ENCODE measurements at places on chromosomes 7 and 10.

DNA sequence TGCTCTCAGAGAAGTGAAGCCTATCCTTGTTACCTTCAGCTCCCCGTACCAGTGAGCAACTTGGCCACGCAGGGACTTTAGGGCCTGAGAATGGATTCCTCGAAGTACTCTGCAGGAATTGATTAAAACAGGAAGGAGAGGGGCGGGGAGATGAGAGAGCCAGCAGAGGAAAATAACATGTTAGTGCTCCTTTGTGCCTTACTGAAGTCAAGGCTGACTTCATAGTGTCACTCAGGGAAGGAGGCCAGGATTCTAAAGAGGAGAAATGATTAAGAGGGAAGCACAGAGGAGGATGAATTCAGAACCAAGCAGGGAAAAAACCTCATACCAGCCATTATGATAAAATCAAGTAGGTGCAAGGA lies 195.6 kb upstream of the RHOBTB1 start:
- H3K36me3 ChIP-seq: no peaks in the 10 kb centered on the region
- no peaks in the 10 kb centered on the region for H3K4me1 ChIP-seq
- no peak overlapping the region for H3K4me3 ChIP-seq
- H3K27ac ChIP-seq: no peak overlapping the region

- H3K27me3 ChIP-seq: peaks cover 32% of the 10 kb centered on the region
- H3K4me1 ChIP-seq: peaks cover 30% of the 10 kb centered on the region
- H3K36me3 ChIP-seq: no peaks in the 10 kb centered on the region
- no peak overlapping the region for H3K27ac ChIP-seq
Observed at GRCh38 chr7:127251036-127251464, 1.7 kb downstream of the GRM8 start.

DNA sequence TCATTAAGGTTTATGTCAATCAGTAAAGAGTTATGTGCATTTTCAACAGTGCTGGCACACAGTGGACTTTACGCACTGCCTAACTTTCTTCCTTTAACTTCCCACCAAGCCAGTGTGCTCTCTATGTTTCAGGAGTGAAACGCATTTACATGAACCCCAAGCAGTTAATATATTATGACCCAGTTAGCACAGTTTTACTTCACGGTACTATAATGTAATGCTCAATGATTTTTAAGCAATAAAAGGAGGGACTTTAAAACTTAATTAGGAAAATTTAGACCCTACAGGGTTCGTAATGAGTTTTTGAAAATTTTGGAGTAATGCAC lies 100.3 kb downstream of the C10orf90 start:
- DNase-seq: no peak
- H3K27ac ChIP-seq: no peak overlapping the region
- no peaks in the 10 kb centered on the region for H3K4me1 ChIP-seq

DNA sequence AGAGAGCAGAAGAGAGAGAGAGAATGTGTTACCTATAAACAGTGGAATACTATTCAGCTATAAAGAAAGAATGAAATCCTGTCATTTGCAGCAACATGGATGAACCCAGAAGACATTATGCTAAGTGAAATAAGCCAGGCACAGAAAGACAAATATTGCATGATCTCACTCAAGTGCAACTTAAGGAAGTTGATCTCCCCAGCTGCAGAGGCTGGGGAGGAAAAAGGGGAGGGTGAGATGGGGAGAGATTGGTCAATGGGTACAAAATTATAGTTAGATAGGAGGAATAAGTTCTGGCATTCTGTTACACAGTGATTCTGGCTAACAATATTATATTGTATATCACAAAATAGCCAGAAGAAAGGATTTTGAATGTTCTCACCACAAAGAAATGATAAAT lies 11.2 kb upstream of the JAZF1 start:
- no peaks in the 10 kb centered on the region for H3K36me3 ChIP-seq
- no peak overlapping the region for H3K27ac ChIP-seq
- no peaks in the 10 kb centered on the region for H3K4me1 ChIP-seq
- H3K4me3 ChIP-seq: no peak overlapping the region
- DNase-seq: no peak

DNA sequence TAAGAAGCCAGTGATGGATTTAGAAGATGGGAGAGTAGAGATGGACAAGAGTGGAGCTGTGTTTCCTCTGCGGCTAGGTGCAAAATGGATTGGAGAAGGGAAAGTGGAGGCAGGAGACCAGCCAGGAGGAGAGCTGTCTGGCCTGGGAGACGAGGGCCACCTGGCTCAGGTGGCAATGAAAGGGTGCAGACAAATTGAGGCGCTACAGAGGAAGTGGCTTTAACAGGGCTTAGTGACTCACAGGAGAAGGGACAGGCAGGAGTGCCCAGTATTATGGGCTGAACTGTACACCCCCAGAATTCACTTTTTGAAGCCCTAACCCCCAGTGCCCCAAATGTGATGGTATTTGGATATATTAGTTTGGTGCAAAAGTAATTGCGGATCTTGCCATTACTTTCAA lies 65.6 kb upstream of the DUSP5 start:
- DNase-seq: no peak
- no peaks in the 10 kb centered on the region for H3K27me3 ChIP-seq
- no peak overlapping the region for H3K27ac ChIP-seq
- no peaks in the 10 kb centered on the region for H3K36me3 ChIP-seq
- H3K4me3 ChIP-seq: no peak overlapping the region

GRCh38 chr10:79355420-79356017 lies 8.2 kb downstream of the PPIF start:
- H3K27me3 ChIP-seq: no peaks in the 10 kb centered on the region
- H3K4me1 ChIP-seq: no peaks in the 10 kb centered on the region
- no peak for DNase-seq
- H3K27ac ChIP-seq: no peak overlapping the region
- peaks cover 28% of the 10 kb centered on the region for H3K36me3 ChIP-seq

DNA sequence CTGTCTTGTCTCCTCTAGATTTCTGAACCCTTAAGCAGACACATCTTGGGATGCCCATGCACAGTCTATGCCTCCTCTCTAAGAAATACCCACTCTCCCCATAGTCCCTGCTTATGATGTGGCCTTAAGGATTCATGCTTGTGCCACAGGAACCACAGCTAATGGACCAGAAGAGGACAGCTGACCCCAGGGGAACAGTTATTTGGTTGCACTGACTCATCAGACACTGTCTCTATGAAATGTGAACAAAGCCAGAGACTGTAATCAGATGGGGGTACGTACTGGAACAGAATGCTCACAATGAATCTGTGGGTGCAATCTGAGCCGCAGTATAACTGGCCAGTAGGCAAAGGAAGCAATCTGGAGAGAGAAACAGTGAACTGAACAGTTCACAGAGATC lies 121.9 kb downstream of the USP6NL start:
- DNase-seq: no peak
- H3K27ac ChIP-seq: no peak overlapping the region
- no peaks in the 10 kb centered on the region for H3K27me3 ChIP-seq
- no peak overlapping the region for H3K4me3 ChIP-seq

DNA sequence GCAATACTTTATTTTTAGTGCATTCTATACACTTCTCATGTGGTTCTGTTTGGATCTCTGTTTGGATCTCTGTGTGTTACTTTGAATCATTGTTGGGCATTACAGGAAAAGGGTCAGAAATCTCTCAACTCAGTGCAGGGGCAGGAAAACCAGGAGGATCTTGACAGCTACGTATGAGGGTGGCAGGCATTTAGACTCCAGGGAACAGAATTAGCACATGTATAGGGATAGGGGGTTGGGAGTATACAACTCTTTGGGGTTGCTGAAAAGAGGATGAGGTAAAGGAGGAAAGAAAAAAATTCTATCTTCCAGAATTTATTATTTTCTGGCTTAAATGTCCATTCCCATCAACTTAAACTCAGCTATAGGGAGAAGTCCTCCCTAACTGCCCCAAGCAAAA lies 59.4 kb upstream of the MKI67 start:
- H3K4me1 ChIP-seq: no peaks in the 10 kb centered on the region
- DNase-seq: no peak
- H3K27ac ChIP-seq: no peak overlapping the region
- no peaks in the 10 kb centered on the region for H3K36me3 ChIP-seq

DNA sequence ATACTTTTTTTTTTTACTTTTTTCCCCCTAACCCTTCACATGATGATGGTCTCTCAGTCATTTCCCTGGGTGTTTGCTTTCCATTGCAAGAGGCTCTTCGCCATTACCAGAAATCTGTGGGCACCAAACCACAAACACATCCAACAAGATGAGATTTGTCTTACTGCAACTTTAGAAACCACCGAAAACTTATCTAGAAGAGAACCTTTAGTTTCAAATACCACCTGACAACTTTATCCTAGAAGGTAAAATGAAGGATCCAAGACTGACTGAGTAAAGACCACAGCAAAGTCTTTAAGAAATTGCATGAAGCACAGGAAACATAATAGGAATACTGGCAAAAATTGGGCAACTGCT lies 363.3 kb upstream of the MBL2 start:
- H3K36me3 ChIP-seq: no peaks in the 10 kb centered on the region
- H3K27me3 ChIP-seq: no peaks in the 10 kb centered on the region
- no peak for DNase-seq
- no peak overlapping the region for H3K27ac ChIP-seq
- no peak overlapping the region for H3K4me3 ChIP-seq

Measured in upper lobe of left lung (tissue), 6 donors.